NCI-H2171 treated with DMSO at 0.1 percent for 48 hours (cell line): ENCODE measurements at places on chromosomes 13 and 19.

DNA sequence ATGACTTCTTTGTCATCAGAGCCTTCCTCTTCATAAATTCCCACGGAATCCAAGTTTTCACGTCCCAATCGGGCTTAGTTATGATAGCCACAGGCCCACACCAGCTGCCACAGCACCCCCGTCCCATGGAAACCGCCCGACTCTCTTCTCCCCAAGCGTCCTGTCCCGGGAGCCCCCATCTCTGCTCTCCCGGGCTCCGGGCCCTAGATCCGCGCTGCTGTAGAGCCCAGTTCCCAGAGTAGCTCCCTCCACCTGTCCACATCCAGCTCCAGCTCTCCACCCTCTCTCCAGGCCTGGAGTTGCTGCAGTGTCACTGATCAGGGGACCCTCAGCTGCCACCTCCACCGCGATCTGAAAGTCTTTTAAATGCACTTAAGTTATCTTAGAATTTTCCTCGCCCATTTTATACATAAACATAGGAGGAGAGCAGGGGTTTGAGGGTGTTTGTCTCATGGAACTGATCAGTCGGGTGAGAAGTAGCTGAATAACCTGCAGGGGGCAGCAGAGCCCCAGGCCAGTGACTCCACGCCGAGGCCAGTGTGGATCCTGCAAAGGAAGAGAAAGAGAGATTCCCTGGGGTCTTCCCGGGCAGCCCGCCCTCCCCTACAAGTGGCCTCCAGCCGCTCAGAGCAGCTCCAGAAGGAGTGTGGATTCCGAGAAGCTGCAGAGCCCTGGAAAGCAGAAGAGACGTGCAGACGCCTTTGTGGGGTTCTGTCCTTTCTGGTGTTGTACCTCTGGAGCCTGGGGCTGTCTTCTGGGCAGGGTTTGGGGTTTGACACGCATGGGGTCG, 1.1 kb upstream of the ZNF763 start:
- DNase-seq, result peak; percentile 5

- DNase-seq, result no peak
These were observed 909 bp downstream of the RFXANK start for GRCh38 chr19:19192910-19193423.

GRCh38 chr19:35049456-35049855, 7.9 kb downstream of the HPN start:
- DNase-seq, result peak; percentile 32

- DNase-seq, result peak; percentile 89
These were observed at the start of gene ZNF135 for GRCh38 chr19:58059003-58059670. Gene ZNF135, plus strand, starts transcription at chr19:58059282. Its CDS starts 721 bp downstream, at chr19:58060003.

GRCh38 chr13:106981051-106981450, 413.1 kb upstream of the ARGLU1 start:
- no peak for DNase-seq
